B cell (primary cell): ENCODE measurements at places on chromosomes 12 and 14. TPM values are rescaled to one million over a fixed set of nuclear protein-coding genes. Genes with fewer than 3 reads are reported as not detected.
A peak's percentile ranks its signal among the peaks of the same experiment; 100 is the strongest.

Gene GUCY2C
- total RNA-seq, result 0.29 and 0.37 TPM in 2 replicates

Gene REP15
- total RNA-seq, result 0.44 TPM in 1 of 2 replicates, not detected in the other

- no peaks in the 10 kb centered on the region for H3K36me3 ChIP-seq
- no peak overlapping the region for H3K27ac ChIP-seq
- peaks cover 8% of the 10 kb centered on the region for H3K4me1 ChIP-seq
- H3K4me3 ChIP-seq, result no peak overlapping the region
- peak; percentile 75 for DNase-seq
Observed at GRCh38 chr12:106282457-106283097, 20.0 kb upstream of the TCP11L2 start.

- no peak overlapping the region for H3K27ac ChIP-seq
- H3K36me3 ChIP-seq, result no peaks in the 10 kb centered on the region
- H3K27me3 ChIP-seq, result no peaks in the 10 kb centered on the region
Observed at GRCh38 chr12:22899184-22899583, 274.2 kb downstream of the ETNK1 start.

DNA sequence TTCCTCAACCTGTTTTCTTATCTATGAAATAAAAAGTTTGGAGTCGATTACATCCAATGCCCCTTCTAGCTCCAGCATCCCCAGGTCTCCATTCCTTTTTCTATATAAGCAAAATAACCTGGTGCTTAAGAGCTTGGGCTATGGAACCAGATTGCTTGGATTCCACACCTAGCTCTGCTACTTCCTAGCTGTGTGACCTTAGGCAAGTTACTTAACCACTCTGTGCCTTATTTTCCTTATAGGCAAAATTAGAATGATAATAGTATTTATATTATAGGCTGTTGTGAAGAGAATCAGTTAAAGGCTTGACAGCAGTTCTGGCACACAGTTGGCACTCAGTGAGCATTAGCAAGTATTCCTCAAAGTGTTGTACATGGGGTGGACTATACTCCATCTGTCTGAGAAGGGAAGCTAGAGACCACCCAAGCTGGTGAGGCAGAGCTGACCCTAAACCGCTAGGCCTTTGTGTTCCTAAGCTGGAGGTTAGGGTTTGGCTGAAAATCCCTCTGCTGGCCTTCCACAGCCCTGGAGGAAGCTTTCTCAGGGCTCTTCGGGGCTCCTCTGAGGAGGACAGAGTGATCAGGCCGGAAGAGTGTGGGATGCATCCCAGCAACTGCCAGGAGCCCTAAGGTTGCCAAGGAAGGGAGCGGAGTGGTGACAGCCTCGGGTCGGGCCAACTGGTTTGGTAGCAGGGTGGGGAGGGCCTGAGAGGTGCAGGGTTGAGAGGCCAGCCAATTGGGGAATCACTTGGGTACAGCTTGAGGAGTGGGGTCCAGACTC lies 6.0 kb upstream of the KRT4 start:
- H3K27me3 ChIP-seq, result peaks cover 2% of the 10 kb centered on the region
- DNase-seq, result no peak
- no peak overlapping the region for H3K27ac ChIP-seq
- no peaks in the 10 kb centered on the region for H3K4me1 ChIP-seq
- H3K36me3 ChIP-seq, result no peaks in the 10 kb centered on the region
- no peak overlapping the region for H3K4me3 ChIP-seq

DNA sequence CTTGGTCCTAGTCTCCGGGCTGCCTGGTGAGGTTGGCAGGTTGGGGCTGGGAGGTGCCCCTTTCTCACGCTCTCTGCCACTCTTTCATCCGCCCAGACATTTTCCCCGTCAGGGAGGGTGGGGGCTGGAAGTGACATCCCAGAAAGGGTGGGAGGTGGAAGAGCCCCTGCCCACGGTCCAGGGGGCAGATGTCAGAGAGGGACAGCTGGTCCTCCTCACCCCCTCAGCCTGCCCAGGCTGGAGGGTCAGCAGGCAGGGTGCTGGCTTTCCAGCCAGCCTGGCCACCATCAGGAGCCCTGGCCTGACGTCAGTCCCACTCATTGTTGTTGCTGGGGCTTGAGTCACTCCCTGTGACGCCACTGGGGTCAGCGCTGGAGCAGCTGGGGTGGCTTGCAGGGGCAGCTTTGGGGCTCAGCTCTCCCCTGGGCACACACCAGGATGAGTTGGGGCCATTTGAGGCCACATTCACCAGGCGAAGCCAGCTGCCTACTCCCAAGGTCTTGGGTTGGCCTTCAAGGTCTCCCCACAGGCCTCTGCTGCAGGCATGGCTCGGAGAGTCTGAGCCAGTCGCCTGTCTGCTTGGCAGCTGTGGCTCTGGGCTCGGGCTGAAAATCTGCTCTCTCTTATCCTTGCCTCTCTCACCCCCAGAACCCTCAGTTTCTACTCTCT lies 5.7 kb upstream of the ATG101 start:
- no peak for DNase-seq
- peaks cover 3% of the 10 kb centered on the region for H3K36me3 ChIP-seq
- no peak overlapping the region for H3K4me3 ChIP-seq
- no peaks in the 10 kb centered on the region for H3K27me3 ChIP-seq
- H3K27ac ChIP-seq, result no peak overlapping the region

DNA sequence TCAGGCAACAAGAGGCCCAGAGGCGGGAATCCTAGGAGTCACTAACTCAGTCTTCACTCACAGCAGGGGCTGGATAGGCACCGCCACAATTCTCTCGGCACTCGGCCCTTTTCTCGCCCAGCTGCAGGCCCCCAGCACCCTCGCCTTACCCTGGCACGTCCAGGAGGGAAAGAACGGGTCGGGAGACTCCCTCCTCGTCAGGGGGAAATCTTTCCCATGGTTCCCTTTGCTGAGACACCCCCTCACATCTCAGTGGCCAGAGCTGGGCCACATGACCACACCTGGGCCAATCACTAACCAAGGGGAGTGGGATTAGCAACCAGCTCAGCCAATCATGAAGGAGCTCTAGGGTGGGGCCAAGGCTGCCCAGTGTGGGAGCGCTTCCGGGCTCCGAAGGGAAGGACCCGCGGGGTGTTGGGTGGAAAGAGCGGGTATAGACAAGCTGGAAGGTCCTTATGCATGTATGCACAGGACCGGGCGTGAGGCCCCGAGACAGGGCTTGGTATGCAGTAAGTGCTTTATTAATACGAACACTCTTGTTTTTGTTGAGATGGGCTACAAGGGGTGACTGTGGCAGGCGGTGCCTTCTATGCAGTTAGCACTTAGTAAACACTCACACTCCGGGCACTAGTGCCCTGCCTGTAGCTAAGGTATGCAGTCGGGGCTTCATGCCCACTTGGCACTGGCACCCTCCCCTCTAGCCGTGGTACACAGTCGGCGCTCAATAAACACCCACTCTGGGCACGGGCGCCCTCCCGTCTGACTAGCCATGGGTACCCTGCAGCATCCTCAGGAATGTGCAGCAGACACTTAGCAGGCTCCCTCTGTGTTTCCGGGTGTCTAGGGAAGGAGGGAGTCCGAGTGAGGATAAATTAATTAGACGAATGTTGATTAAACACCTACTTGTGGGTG lies 40.3 kb downstream of the ADGRD1 start:
- H3K36me3 ChIP-seq, result no peaks in the 10 kb centered on the region
- peaks cover 6% of the 10 kb centered on the region for H3K4me1 ChIP-seq
- DNase-seq, result no peak
- H3K27me3 ChIP-seq, result peaks cover 6% of the 10 kb centered on the region
- no peak overlapping the region for H3K27ac ChIP-seq

DNA sequence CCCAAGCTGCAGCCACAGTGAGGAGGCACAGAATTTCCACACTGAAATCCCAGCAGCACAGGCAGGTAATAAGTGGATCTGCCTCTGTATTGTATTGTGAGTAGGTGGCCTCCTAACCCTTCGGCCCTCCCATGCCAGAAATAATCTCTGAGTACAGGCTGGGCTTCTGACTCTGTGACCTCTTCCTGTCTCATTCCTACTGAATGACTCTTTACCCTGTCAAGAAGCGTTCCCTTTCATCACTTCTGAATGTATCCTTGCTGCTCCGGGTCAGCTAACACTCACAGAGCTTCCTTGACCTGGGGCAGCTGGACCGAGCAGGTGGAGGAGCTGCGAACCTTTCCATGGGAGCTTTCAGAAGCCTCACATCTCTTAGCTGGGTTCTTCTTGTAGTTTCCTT lies 119.6 kb downstream of the SLC8A3 start:
- no peaks in the 10 kb centered on the region for H3K36me3 ChIP-seq
- H3K27me3 ChIP-seq, result no peaks in the 10 kb centered on the region
- H3K4me1 ChIP-seq, result no peaks in the 10 kb centered on the region
- DNase-seq, result no peak
- H3K27ac ChIP-seq, result no peak overlapping the region
